ENCODE measurements at places on chromosomes 4 and X.

GRCh38 chr4:158912390-158912789, 143.6 kb downstream of the FNIP2 start:
- no peak for DNase-seq

GRCh38 chr4:99945718-99946355, 581 bp downstream of the DNAJB14 start:
- no peak for DNase-seq

DNA sequence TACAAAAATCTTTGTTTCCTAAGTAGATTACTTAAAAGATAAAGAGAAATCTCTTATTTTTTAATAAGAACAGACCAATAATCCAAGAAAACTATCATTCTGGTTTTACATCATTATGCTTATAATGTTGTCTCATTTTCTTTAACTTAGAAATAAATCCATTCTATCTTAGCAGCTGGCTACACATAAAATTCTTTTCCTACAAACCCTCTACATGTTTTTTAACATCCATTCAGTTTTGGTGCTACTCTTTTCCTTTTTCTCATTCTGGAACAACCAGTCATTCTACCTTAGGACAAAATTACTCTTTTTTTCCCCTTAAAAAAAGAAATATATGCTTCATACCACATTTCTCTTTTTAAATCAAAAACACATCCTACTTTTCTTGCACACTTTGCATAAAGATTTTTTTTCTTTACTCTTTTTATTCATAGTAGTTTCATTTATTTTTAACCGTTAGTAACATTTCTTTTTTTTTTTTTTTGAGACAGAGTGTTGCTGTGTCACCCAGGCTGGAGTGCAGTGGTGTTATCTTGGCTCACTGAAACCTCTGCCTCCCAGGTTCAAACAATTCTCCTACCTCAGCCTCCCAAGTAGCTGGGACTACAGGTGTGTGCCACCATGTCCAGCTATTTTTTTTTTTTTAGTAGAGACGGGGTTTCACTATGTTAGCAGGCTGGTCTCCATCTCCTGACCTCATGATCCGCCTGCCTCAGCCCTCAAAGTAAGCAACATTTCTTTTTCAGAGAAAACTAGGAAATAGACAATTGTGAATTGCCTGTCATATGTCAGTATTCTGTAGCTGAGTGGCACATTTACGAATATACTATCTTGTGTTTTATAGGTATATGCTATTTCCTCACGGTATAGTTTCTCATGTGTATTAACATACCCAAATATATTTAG, 562.8 kb downstream of the ADGRL3 start:
- no peak for DNase-seq

DNA sequence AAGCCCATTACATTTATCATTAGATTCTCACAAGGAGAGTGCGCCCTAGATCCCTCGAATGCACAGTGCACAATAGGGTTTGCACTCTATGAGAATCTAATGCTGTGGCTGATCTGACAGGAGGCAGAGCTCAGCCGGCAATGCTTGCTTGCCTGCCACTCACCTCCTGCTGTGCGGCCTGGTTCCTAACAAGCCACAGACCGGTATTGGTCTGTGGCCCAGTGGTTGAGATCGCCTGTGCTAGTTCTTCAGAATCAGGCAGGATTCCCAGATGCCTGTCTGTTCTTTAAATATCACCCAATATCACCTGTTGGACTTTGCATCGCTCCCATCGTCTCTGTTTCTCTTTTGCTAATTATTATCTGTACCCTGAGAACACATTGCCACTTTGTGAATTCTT, 14.0 kb downstream of the DSPP start:
- no peak for DNase-seq

DNA sequence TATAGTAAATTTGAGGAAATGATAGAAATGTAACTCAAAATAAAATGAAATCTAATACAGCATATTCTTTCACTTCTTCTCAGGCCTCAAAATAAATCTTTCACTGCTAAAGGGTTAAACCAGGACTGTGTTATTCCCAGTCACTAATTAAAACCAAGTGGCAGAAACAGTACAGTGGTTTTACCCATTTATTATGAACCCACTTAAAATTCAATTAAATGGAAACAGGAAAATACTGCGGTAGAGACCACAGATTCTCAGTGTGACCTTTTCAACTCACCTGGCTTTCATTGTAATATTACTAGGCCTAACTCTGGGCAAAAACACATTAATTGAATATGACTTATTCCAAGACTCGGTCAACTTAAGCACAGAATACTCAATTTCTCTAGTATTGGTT, 176.5 kb upstream of the DKK2 start:
- no peak for DNase-seq

- DNase-seq: no peak
Measured at GRCh38 chrX:54633641-54634040, 103.6 kb downstream of the GNL3L start.

- DNase-seq: no peak
Measured at GRCh38 chrX:6024204-6024603, 204.5 kb downstream of the NLGN4X start.

DNA sequence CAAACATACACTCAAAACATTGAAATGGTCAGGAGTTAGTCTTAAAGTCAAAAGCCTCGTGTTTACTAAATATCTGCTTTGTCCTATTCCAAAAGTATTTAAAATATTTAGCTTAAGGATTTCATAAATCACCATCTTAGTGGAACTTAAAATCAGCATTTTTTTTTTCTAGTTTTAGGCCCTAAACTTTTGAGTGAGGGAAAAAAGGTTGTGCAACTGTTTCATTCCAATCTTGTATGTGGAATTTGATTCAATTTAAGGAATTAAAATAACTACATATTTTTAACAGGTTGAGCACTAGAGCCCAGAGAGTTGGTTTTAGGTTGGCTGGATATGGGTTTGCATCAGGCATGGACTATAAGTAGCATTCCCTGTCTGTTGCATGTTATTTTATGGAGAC, 35.7 kb upstream of the ANK2 start:
- DNase-seq: no peak

DNA sequence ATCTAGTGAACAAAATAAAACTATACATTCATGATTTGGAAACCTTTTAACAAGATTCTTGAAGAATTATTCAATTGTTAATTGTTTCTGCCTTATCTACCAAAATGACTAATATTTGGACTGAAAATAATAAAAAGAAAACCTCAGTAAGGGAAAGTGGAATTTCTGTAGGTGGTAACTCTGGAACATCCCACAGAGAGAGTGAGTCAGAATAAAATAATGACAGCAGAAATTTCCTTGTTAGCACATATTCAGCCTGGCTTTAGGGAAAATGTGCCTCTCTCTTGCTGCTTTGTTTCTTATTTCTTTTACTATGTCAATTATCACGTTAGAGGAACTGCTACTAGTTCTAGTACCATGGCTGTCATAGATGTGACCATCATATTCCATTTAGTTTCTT, 421.5 kb upstream of the GNPDA2 start:
- DNase-seq: no peak

- DNase-seq: no peak
Measured at GRCh38 chr4:56649445-56650261, 31.4 kb downstream of the HOPX start.

DNA sequence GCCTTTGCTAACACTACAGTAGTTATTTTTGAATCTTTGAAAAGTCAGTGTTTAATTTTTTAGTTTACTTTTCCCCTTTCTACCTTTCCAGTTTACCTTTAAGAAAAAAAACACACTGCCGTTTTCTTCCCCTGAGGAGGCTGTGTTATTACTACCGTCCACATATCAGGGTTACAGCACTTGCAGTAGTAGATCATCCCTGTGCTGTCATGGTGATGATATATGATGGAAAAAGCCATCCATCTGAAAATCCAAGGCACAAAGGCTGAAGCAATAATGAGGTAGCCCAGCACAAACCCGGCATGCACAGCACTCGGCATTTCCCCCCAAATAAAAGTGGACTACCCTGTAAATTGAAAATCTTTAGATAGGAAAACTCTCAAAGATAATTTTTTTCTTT, 258.7 kb downstream of the CXXC4 start:
- no peak for DNase-seq

DNA sequence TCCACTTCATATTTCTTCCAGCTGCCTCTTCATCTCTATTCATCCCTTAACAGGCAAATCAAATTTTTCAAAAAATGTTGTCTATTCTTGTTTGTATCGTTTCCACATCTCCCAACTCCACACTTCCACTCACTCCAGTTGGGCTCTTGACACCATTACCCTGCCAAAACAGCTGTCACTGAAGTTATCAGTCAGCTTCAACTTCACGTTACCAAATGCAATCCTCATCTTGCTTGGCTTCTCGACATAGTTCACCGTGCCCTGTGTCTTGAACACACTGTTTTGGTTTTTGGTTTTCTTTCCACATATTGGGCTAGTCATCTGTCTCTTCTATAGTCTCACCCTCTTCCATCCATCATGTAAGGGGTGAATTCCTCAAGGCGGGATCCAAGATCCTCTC, 65.2 kb downstream of the GALNT7 start:
- no peak for DNase-seq

- DNase-seq: no peak
Measured at GRCh38 chr4:78542373-78542772, 9.2 kb upstream of the ANXA3 start.

GRCh38 chr4:183548306-183548705, 43.4 kb downstream of the ING2 start:
- no peak for DNase-seq

DNA sequence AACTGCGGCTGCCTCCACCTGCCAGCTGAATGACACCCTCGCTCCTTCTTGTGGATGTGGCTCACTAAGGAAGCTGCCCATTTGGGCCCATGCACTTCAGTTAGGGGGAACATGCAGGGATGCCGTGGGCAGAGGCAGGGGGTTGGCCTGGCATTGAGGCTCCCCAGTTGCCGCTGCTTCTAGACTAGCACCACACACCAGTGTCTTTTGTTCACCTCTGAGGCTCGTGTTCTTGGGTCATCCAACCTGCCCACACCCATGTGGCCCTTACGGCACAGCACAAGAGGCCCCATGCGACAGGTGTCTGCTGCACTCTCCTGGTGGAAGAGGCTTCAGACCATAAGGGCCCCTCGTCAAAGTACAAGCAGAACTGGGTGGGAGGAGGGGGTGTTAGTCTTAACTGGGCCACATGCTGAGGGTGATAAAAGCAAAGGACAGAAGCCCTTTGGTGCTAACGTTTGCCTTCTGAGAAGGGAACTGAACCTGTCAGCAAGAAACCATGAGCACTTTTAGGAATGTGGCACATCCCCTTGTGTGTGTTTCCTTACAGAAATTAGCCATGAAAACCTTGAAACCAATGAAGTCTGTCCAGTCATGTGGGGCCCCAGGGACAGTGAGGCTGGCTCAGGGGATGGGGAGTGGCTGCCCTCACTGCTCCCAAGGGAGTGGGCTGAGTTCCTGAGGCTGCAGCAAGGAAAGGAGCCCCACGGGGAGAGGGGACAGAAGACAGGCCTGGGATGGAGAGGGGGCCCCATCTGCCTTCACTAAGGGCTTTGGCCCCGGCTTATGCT, 39.2 kb downstream of the MAP7D3 start:
- no peak for DNase-seq

DNA sequence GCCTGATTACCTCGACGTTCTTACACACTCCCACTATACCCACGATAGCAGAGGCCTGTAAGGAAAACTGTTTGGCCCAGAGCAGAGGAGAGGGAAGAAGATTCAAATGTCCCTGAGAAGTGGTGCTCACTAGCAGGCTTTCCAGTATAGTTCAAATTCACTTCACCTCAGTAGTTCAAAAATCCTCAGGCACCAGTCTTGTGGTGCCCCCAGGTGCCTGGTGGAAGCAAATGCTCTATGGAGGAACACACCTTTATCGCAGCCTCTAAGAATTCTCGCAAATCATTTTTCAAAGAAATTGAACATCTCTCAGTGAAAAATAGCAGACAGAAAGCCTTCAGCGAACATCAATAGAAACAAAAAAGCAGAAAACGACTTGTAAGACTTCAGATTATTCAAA, 12.2 kb upstream of the MTMR1 start:
- DNase-seq: no peak

DNA sequence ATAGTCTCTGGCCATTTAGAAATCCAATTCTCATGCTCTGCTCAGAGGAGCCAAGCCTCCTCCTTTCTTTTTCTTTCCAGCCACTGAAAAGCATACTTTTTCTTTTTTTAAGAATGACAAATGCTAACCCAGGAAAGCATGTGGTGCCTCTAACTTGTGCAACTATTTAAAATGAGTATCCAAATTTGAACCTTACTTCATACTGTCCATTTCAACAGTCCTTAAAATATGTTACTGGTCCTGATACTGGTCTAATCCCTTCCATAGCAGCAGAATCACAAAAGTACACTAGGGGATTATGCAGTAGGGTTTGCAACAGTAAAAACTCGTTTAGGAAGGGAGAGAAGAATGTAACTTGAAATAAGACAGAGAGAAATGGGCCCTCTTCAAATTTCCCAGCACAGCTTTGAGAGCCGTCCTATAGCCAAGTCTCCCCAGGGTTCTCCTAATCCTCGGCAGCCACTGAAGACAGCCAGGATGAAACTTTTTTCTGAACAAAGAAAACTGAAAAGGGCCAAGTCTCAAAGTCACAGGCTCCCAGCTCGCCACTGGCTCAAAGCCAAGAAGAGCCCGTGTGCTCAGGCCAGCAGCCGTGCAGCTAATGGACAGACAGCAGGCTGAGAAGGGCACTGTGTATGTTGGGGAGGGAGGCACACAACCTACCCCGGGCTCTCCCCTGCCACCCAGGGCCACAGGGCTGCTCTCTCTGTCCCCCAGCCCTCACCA, 39.5 kb downstream of the GPC4 start:
- DNase-seq: no peak

- no peak for DNase-seq
Measured at GRCh38 chr4:84286048-84286447, 213.0 kb downstream of the NKX6-1 start.

- DNase-seq: no peak
Measured at GRCh38 chrX:39614680-39614998, 483.1 kb downstream of the BCOR start.
